ENCODE measurements at places on chromosomes 1 and 21.

DNA sequence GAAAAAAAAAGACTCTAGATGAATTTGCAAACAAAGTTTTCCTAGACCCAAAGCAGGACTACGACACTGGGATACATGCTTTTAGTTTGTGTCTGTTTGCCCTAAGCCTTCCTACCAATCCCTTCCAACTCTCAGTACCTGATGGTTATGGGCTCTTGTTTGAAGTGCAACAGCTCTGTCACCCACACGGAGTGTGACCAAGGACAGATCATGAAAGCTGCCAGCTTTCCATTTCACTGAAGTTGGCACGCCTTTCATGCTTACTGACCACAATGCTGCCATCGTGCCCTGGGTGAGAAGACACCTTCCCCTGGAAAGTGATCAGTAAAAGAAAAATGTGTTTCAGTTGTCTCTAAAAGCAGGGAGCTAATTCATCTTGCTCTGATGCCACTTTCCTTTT is 312.5 kb upstream of the PTBP2 start:
- no peak for DNase-seq

DNA sequence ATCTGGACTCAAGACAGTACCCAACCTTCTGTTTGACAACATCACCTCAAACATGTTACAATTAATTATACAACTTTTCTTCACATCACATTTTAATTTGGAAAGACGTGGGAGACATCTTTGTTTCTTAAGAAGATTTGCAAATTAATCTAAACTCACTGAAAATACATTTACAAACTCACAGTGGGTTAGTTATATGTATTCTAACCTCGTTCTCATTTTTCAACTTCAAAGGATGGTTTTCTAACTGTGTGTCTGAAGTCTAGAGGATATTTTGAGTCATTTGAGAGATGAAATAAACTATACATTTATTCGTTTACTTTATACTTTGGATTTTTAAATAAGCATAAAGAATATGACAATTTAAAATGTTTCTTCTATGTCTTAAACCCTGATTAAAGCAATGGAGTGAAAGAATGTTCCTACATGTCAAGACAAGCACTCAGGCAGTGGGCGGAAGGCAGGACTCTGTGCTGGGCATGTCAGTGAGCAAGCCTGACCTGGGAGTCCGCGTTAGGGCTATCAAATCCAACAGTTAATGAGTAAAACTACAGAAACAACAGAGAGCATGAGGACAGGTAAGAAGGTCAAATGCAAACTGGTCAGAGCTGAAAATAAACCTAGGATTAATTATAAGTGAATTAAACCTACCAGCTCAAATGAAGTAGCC is 76.5 kb upstream of the CTTNBP2NL start:
- DNase-seq: no peak

DNA sequence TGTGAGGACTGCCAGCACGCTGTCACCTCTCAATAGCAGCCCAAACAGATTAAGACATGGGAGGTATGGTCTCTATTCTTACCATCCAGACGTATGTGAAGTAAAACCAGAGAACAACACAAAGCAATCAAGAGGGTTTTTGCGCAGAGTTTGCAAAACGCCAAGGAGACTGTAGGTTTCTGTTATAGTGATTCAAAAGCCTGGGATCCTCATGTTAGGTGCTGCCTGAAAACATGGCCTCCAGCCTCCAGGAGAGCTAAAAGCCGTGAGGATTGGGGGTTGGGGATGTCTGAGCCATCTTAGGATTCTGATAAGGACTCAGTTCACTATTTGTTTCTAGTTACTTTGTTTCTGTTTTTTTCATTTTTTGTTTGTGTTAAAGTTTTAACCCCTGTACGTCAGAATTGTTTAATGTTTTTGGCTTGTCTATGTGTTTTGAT is 4.2 kb upstream of the CCT8 start:
- DNase-seq: peak; percentile 28

GRCh38 chr21:37667380-37667779 is 248.9 kb downstream of the KCNJ6 start:
- no peak for DNase-seq

- no peak for DNase-seq
Observed at GRCh38 chr1:205262731-205263171, 35.0 kb downstream of the TMCC2 start.

DNA sequence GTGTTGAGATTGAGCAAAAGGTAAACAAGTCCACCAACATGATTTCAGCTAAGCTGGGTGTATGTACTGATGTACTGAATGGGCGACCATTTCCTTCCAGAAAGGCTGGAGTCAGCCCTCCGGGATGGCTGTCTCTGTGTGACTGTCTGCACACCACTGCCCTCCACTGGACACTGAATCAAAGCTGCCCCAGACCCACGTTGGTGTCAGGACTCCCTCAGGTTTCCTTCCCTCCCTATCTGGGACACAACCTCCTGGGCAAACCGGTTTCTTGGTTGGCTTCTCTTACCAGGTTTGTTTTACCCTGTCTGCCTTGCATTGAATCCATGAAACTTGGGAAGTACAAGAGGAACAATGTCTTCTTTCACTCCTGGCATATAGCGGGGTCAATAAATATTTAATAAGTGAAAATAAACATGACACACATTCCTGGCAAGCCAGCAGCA is 5.3 kb upstream of the SRP9 start:
- peak; percentile 82 for DNase-seq

DNA sequence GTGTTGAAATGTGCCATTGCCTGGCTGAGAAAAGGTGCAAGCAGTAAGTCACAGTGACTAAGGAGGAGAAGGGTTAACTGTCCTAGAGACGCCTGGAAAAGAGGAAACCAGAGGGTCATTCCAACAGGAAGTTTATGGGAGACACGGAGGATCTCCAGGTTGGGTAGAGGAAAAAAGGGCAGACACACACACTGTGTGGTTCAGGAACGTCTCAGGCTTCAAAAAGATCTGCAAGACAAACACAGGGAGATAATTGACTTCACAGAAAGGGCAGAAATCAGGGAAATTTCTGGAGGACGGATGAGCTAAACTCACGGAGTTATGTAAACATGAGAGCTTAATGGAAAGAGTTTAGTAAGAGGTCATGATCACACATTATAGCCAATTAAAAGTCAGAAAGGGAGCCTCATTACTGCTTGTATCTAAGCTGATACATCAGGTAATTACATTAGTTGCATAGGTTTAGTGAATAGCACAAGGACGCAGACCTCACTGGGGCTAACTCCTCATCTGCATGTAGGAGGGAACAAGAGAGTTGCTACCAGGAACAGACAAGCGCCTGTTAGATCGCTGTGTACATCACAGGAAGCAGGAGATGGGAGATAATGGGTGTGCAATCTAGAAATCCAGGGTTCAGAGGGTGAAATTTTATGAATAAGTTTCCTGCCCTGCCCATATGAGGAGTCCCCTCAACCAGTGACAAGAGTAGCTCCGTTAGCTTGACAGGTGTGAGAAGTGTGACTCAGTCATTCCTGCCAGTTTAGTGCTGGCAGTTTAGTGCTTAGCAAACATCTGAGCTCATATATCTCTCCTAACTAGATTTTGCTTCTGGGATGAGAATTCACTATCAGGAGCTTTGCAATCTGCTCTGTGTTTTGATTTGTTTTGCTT is 96.6 kb upstream of the TNR start:
- no peak for DNase-seq

GRCh38 chr1:9900142-9901043 is 9.7 kb downstream of the CTNNBIP1 start:
- DNase-seq: peak; percentile 37

GRCh38 chr21:27704567-27705166 is 737.8 kb upstream of the ADAMTS5 start:
- DNase-seq: no peak

- no peak for DNase-seq
Observed at GRCh38 chr1:245810181-245810769, 655.5 kb downstream of the KIF26B start.

DNA sequence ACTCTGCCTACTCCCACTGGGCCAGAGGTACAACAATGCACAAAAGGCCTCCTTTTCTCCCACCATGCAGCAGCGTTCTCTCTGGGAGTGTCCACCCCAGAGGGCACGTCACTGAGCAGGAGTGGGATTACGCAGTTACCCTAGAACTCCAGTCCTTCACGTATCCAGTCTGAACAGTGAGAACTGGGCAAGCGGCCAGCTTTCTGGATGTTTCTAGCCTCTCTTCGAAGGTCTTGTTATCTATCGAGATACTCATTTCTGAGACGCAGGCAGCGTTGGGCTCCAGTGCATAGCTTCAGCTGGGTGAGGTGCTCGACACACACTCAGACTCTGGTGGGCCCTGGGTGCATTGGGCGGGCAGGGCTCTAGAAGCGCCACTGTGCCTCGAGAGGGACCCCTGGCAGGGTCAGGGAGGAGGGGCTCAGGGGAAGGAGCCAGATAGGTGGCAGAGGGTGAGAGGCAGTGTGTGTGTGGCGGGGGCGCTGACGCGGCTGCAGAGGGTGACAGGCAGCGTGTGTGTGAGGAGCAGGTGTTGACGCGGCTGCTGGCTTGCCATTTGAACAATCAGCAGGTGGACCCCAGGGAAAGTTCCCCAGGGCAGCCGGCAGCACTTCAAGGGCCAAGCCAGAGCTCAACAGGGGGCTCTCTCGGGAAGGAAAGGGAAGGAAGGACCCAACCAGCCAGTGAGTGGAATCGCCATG is 27.9 kb downstream of the PRDM15 start:
- no peak for DNase-seq

GRCh38 chr1:39091845-39092645 is 65.9 kb downstream of the NDUFS5 start:
- peak; percentile 67 for DNase-seq

DNA sequence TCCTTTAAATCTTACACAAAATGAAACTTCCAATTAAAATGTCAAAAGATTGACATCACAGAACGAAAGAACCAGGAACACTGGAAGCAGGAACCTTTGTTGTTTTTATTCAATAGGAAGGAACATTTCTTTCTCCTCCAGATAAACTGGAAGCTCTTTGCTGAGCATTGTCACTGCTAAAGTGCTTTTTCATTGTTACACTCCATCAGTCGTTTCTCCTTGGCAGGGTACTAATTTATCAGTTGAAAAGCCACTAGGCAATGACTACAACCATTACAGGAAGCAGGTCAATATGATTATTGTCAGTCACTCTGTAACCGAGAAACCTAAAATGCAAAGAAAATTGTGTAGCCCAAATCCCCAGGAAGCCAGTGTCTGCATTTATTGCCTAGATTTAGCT is 163.2 kb upstream of the MAP1LC3C start:
- no peak for DNase-seq

DNA sequence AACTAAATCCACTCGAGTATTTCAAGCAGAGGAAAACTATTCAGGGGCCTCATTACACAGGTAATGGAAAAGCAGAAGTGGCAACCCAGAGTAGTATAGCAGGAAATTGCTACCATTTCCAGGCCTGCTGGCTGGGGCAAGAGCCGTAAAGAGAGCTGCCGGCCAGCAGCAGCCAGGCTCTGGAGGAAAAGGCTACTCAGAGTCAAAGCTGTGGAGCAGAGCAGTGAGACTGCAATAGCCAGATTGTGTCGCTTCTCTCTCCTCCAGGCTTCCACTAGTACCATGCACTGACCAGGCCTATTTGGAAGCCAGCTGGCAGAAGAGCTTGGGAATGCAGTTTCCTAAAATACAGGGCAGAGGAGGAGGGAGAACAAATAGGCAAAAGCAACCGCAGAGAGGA is 155.5 kb downstream of the OMA1 start:
- no peak for DNase-seq

- no peak for DNase-seq
Observed at GRCh38 chr1:209250861-209251636, 332.5 kb upstream of the CAMK1G start.

DNA sequence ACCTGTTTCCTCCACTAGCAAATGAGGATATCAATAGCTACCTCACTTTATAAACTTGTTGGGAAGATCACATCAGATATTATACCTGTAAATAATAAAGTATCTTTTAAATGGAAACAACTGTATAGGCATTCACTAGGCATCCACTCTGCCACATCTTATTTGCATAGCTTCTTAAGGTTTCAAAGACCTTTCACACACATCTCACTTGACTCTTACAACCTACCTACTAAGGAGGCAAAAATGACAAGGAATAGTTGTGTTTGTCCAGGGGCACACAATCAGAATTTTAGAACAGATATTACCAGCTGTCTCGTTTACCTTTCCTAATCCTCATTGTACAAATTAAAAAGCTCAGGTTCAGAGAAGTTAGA is 51.5 kb downstream of the VANGL2 start:
- DNase-seq: no peak

DNA sequence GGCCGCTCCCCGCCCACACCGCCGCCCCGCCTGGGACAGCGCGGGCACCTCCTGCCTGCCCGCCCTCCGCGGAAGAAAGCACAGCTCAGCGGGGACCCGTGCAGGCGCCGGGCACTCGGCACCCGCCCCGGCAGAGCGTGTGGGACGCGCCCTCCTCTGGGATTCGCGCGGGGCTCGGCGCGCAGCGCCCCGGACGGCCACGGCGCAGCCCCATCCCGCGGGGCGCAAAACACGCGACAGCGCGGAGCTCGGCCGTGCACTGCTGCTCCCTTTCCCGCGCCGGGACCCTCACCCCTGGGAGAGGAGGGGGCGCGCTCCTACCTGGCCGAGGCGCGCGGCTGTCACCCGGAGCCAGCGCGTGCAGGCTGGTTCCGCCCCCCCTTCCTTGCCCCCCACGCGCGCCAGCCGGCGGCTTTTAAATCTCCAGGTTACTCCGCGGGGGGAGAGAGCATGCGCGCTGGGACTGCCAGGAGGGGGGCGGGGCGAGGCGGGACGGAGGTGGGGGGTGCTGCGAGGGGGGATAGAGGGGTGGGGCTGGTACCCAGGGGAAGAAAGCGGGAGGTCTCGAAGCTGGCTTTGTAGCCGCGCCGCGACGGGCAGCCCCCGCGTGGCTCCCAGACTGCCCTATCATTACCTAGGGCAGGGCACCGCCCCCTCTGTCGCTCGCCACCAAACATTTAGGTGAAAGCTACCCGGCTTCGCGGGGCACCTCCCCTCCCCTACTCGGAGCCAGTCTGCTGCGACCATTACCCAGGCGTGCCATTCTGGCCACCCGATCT is at the start of gene SLC45A3:
Gene SLC45A3 (minus strand): TSS at position 437 of the 779 bp plus-strand sequence. CDS start 15,853 bp downstream, outside the sequence.
- DNase-seq: peak; percentile 53

- no peak for DNase-seq
Observed at GRCh38 chr1:98299313-98299712, 362.2 kb upstream of the SNX7 start.

GRCh38 chr1:52102336-52103013 is 39.4 kb upstream of the ZFYVE9 start:
- no peak for DNase-seq

GRCh38 chr1:178477841-178478240 is 18.9 kb downstream of the CLEC20A start:
- DNase-seq: no peak

GRCh38 chr1:171379846-171380245 is 65.9 kb downstream of the FMO4 start:
- DNase-seq: no peak

DNA sequence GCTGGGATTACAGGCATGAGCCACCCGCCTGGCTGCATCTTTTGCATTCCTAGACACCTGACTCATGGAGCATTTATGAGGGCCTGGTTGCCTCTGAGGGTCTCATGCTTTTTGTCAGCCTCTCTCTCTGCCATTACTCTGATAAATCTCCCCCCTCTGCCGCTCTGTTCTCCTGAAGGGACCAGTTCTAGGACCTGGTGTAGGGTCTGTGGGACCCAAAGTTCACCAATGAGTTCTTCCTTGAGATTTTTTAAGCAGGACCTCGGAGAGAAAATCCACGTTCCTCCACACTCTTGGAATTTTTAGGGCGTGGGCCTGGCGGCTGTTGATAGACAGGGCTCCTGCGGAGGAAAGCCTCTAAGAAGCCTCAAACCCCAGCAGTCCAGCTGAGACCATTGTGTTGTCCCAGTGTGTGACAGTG is 91.9 kb upstream of the ERRFI1 start:
- DNase-seq: no peak

GRCh38 chr1:107975851-107976250 is 10.9 kb upstream of the VAV3 start:
- no peak for DNase-seq

- no peak for DNase-seq
Observed at GRCh38 chr1:44237721-44238457, 24.6 kb downstream of the DMAP1 start.

All from NCI-H774 (cell line).